GF-D8 (cell line): ENCODE measurements at places on chromosomes 4 and X.

DNA sequence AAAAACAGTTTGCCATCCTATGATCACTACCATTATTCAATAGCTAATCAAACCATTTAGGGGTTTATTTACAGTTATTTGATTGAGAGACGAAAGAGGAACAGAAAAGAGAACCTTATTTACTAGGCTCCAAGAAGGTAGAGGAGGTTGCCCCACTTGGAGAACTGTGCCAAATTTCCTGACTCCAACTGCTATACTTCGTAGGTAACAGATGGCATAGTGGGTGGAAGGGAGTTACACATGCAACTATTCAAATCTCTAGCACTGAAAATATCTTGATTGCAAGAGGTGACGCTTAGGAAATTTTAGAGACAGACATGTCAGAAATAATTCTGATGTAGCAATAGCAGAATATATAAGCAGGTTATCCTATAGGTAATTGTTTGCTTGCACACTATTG, 38.0 kb upstream of the TMPRSS11F start:
- DNase-seq: no peak

GRCh38 chr4:27917381-27917780, 1056.7 kb downstream of the STIM2 start:
- DNase-seq: no peak

- no peak for DNase-seq
Measured at GRCh38 chr4:13087041-13087440, 397.1 kb downstream of the RAB28 start.

DNA sequence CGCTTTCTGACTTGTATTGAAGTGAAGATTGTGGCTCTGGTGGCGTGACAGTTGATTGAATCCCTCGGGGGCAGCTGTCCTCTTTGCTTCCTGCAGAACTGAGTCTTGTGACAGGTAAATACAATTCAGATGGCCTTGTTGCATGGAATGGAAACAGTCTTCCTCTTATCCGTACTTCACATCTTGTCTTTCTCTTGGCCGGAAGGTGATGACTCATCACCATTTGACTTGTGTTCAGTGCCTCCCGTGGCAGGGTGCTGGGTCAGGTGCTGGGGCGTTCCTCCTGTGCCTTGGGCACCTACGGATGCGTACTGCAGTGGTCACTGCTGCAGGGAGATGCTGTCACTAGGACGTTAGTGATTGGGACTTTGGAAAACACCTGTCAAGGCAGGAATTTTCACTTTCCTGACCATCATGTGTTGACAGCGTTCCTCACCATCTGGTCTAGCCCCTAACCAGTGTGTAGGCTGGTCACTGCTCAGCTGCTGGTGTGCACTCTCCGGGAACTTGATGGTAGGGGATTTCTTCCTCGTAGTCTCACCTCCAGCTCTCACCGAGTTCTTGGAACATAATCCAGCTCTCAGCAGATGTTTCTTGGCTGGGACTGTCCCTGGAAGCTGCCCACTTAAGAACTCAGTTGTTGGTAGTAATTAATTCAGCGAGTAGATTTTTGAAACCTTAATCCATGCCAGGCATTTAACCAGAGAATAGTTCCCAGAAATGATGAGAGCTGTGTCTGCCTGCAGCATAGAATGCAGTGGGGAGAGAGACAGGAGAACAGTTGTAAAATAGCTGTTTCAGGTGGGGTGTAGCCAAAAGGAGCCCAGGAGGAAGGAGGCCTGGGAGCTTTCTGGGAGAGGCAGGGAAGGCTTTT, 7.2 kb downstream of the TBC1D14 start:
- DNase-seq: peak; percentile 85

- peak; percentile 9 for DNase-seq
Measured at GRCh38 chrX:39633293-39633692, 464.5 kb downstream of the BCOR start.

GRCh38 chrX:68084765-68085164, 348.5 kb downstream of the OPHN1 start:
- DNase-seq: peak; percentile 38

GRCh38 chr4:117596917-117597480, 437.3 kb upstream of the NDST3 start:
- DNase-seq: no peak

GRCh38 chrX:143634309-143634662, 1.6 kb downstream of the SLITRK4 start:
- DNase-seq: no peak
